SJSA1 (cell line): ENCODE measurements at places on chromosomes 5 and 9. TPM values are rescaled to one million over a fixed set of nuclear protein-coding genes. Genes with fewer than 3 reads are reported as not detected.

Gene KCNIP1
- total RNA-seq, result 2.2 and 3.1 TPM in 2 replicates

Gene PCDHGA9
- 0.55 TPM in 1 of 2 replicates, not detected in the other for total RNA-seq

Gene KCTD16
- total RNA-seq, result under 0.01 and 0.08 TPM in 2 replicates

Gene CYSRT1
- total RNA-seq, result 0.24 TPM in 1 of 2 replicates, not detected in the other

Gene ZDHHC11B
- not detected in 2 replicates for total RNA-seq

Gene STC2
- 12.6 and 43.4 TPM in 2 replicates for total RNA-seq

Gene ALG2
- 37.5 and 42.0 TPM in 2 replicates for total RNA-seq

Gene UBE2D2
- total RNA-seq, result 136 and 159 TPM in 2 replicates

Gene FOXD4L3
- total RNA-seq, result not detected in 2 replicates

Gene C9
- 0.37 TPM in 1 of 2 replicates, not detected in the other for total RNA-seq

Gene CAMSAP1
- total RNA-seq, result 16.6 and 17.4 TPM in 2 replicates

Gene RABGAP1
- 27.8 and 55.6 TPM in 2 replicates for total RNA-seq

Gene HTR4
- not detected in 2 replicates for total RNA-seq

Gene CCDC112
- total RNA-seq, result 11.1 and 29.8 TPM in 2 replicates

Gene TBC1D13
- 5.9 and 20.6 TPM in 2 replicates for total RNA-seq

Gene ROPN1L
- total RNA-seq, result 2.9 and 3.0 TPM in 2 replicates

Gene TAF11L5
- total RNA-seq, result not detected in 2 replicates

GRCh38 chr9:14209399-14210345, 104.3 kb downstream of the NFIB start:
- H3K27me3 ChIP-seq, result no peaks in the 10 kb centered on the region
- peaks cover 7% of the 10 kb centered on the region for H3K4me1 ChIP-seq

- no peaks in the 10 kb centered on the region for H3K27me3 ChIP-seq
- H3K4me1 ChIP-seq, result no peaks in the 10 kb centered on the region
- H3K27ac ChIP-seq, result no peak overlapping the region
- no peak overlapping the region for H3K4me3 ChIP-seq
Measured at GRCh38 chr9:110330484-110331105, 7.1 kb downstream of the TXNDC8 start.

DNA sequence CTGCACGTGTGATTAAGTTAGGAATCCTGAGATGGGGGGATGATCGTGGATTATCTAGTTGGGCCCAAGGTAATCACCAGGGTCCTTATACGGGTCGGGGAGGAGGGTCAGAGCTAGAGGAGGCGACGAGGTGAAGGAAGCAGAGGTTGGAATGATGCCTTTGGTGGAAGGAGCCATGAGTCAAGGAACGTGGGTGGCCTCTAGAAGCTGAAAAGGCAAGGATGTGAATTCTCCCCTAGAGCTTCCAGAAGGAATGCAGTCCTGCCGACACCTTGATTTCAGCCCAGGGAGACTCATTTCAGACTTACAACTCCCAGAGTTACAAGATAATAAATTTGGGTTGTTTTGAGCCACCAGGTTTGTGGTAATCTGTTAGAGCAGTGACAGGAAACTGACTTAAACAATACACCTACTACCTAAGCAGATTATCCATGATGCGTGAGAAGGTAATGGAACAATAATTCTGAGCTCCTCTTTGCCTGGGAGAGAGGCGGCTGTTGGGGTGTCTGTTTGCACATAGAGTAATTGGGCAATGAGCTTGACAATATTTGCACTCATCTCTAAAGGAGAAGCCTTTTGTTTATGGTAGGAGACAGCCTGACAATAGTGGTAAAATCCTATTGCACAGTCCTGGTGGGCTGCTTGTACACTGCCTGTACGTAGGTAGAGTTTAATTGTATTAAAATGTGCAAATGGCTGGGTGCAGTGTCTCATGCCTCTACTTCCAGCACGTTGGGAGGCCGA, 129.3 kb upstream of the IER5L start:
- H3K36me3 ChIP-seq, result no peaks in the 10 kb centered on the region
- no peaks in the 10 kb centered on the region for H3K4me1 ChIP-seq
- H3K27me3 ChIP-seq, result no peaks in the 10 kb centered on the region
- no peak overlapping the region for H3K27ac ChIP-seq

DNA sequence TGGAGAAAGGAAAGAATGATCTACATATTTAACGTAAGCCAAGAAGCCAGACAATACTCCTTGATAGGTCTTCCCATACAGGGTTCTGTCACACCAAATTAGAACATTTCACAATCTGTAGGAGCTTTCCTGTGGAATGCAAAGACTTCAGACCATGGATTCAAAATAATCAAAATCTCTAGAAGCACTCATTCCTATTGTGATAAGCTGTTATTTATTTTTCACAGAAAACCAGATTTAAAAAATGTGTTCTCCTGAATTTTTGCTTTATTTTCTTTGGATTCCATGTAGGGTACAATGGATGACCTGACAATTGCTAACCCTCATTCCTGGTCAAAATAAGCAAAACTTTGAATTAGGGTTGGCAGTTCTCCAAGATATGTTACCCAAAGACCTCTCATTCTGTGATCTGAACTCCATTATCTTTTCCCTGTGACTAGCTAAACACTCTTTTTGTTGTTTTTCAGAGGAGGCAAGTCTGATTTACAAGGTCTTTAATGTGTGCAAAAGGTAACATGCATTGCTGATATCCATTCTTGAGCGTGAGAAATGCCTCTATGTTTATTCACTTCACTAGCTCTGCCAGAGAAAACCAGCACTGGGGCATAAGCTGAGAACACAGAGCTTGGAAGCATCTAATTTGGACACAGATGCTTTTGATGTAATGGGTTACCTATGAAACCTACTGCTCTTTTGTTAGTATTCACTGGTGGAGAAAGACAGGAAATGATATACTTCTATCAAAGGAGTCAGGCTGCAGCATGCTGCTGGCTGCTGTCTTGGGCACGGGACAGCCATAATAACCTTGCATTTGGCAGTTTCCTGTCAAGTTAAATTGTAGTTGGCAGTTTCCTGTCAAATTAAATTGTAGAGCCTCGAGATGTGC, 31.4 kb downstream of the ACTBL2 start:
- no peaks in the 10 kb centered on the region for H3K36me3 ChIP-seq
- H3K4me1 ChIP-seq, result peaks cover 51% of the 10 kb centered on the region
- DNase-seq, result no peak
- H3K4me3 ChIP-seq, result no peak overlapping the region

GRCh38 chr5:22835686-22836085, 17.5 kb downstream of the CDH12 start:
- DNase-seq, result no peak
- H3K4me1 ChIP-seq, result no peaks in the 10 kb centered on the region
- no peak overlapping the region for H3K27ac ChIP-seq
- no peak overlapping the region for H3K4me3 ChIP-seq

- H3K4me3 ChIP-seq, result no peak overlapping the region
- no peak for DNase-seq
- no peaks in the 10 kb centered on the region for H3K27me3 ChIP-seq
- H3K27ac ChIP-seq, result no peak overlapping the region
- no peaks in the 10 kb centered on the region for H3K36me3 ChIP-seq
Measured at GRCh38 chr5:178998441-178998840, 3.3 kb upstream of the GRM6 start.

DNA sequence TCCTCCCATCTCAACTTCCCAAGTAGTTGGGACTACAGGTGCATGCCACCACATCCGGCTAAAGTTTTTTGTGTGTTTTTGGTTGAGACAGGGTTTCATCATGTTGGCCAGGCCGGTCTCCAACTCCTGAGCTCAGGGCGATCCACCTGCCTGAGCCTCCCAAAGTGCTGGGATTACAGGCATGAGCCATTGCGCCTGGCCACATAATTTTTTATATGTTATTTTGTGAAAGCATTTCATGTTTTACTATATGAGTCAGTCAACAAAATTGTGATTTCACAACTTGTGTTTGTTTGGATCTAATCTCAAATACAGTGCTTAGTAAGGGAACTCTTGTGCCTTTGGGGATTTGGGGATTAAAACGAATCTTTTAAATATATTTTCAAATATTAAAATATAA, 20.0 kb upstream of the FAM120AOS start:
- H3K27me3 ChIP-seq, result no peaks in the 10 kb centered on the region
- H3K4me3 ChIP-seq, result no peak overlapping the region

DNA sequence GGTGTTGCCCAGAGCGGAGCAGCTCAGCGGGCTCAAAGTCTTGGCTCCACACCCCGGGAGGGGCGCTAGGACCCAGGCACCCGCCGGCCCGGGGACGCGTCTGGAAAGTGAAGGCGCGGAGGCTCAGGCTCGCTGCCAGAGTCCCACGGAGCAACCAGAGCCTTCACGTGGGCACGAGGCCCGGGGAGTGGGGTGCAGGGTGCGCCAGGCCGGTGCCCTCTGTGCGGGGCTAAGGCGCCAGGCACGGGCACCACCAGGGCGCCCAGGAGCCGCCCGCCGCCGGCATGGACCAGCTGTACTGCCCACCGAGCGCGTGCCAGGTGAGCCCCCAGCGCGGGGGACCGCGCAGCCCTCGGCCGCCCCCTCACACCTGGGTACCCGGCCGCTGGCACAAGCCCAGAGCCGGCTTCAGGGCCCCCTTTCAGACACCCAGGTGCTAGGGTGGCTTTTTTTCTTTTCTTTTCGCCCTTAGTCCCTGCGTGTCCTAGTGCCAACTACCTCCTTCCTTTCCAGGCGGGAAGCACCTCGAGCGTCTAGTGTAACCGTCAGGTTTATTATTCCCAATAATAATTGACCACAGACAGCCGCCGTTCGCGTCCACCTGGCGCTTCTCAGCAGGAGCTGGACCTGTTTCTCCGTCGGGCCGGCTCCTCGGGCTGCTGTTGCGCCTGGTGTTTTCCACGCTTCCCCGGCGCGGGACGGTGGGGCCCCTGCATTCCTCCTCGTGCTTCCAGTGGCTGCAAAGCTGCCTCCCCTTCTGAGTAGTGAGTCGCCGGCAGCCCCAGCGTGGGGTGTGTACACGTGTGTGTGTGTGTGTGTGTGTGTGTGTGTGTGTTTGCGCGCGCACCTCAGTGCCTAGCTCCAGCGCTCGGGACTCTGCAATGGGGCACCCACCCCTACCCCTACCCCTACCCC, 30.1 kb upstream of the PDE8B start:
- no peaks in the 10 kb centered on the region for H3K36me3 ChIP-seq
- no peak for DNase-seq

DNA sequence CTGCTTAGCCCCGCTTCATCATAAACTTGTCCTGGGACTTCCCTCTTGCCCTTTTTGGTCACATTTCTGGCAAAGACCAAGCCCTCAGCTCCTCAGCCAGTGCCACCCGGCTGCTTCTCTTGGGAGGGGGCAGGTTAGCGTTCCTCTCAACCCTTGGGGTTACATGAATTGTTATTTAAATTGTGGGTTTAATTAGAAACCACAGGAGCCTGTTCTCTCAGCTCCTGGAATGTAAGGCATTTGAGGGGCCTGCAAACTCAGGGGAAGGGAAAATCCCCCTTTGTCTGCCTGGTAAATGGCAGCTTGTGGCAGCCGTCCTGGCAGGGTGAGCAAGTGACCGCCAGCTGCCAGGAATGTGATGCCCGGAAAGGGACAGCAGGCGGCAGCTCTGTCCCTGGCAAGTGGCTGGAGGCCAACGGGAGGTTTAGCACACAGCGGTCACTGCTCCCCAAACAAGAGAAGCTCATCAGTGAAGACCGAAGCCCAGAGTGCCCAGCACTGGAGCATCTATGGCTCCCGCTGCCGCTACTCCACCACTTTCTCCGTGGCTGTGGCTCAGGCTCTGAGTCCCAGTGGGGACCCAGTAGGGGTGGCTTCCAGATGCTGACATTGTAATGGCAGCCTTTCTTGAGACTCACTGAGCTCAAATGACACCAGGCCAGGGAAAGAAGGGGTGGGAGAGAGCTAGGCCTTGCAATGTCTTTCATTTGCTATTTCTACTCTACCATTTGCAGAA, 51.7 kb downstream of the SHB start:
- H3K27me3 ChIP-seq, result no peaks in the 10 kb centered on the region
- peak overlapping the region; percentile 93 for H3K27ac ChIP-seq
- H3K36me3 ChIP-seq, result peaks cover 29% of the 10 kb centered on the region
- H3K4me3 ChIP-seq, result no peak overlapping the region
- peak; percentile 94 for DNase-seq

DNA sequence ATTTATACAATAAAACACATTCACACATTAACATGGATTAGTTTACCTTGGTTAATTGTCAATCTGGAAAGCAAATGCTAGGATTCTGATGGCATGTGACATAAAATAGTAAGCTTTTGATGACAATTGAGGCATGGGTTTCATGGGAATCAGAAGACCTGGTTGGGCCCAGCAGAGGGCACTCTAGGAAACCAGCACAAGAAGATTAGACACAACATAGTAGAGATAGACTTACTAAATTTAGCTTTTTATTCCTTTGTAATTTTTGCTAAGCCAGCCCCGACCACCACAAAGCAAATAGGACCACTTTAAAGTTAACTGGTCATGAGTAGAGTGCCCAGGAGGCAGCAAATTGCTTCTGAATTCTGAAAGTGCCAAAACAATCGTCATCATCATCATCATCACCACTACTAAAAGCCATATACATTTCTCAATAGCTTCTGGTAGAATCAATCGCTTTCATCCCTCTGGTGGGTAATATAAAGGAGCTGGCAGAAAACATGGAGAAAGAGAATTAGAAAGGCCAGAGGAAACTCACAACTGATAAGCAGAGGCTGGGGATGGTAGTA, 163.2 kb downstream of the ARRDC3 start:
- no peak overlapping the region for H3K4me3 ChIP-seq
- no peaks in the 10 kb centered on the region for H3K27me3 ChIP-seq
- DNase-seq, result no peak

- no peak for DNase-seq
- H3K27me3 ChIP-seq, result no peaks in the 10 kb centered on the region
- H3K4me3 ChIP-seq, result no peak overlapping the region
Measured at GRCh38 chr9:26157411-26157810, 479.2 kb upstream of the TUSC1 start.

DNA sequence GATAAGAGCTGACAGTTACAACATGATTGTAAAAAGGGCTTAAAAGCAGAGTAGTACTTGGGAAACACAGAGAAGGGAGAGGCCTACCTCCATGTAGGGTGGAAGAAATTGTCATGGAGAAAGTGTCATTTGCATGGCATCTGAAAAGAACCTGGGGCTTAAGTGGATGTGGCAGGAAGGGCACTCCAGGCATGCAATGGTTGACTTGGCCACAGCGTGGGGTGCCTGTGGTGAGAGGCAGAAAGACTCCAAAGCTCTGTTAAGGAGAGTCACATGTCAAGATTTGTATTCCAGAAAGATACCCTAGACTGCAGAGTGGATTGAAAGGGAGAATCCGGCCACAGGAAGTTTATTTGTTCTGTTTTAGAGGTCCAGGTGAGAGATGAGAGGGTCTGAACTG, 2.4 kb downstream of the POLR3G start:
- H3K4me3 ChIP-seq, result no peak overlapping the region
- H3K4me1 ChIP-seq, result peaks cover 17% of the 10 kb centered on the region
- H3K36me3 ChIP-seq, result 0 out of 2 replicates have a peak, but pooled peaks cover 4% of the 10 kb centered on the region
- DNase-seq, result no peak

- no peaks in the 10 kb centered on the region for H3K27me3 ChIP-seq
- peaks cover 10% of the 10 kb centered on the region for H3K36me3 ChIP-seq
- H3K4me3 ChIP-seq, result peak overlapping the region; percentile 78
- H3K4me1 ChIP-seq, result peaks cover 62% of the 10 kb centered on the region
Measured at GRCh38 chr9:124257070-124257843, 492 bp upstream of the NEK6 start.

- no peaks in the 10 kb centered on the region for H3K27me3 ChIP-seq
- no peaks in the 10 kb centered on the region for H3K4me1 ChIP-seq
- DNase-seq, result no peak
- no peak overlapping the region for H3K27ac ChIP-seq
- H3K36me3 ChIP-seq, result peaks cover 7% of the 10 kb centered on the region; the same call in 1 of the 2 replicates
- no peak overlapping the region for H3K4me3 ChIP-seq
Measured at GRCh38 chr9:93659837-93660177, 83.4 kb downstream of the PHF2 start.

GRCh38 chr5:150488519-150489359, 19.2 kb upstream of the NDST1 start:
- no peaks in the 10 kb centered on the region for H3K27me3 ChIP-seq
- peaks cover 41% of the 10 kb centered on the region for H3K36me3 ChIP-seq
